ENCODE measurements at places on chromosomes 5 and 9.

DNA sequence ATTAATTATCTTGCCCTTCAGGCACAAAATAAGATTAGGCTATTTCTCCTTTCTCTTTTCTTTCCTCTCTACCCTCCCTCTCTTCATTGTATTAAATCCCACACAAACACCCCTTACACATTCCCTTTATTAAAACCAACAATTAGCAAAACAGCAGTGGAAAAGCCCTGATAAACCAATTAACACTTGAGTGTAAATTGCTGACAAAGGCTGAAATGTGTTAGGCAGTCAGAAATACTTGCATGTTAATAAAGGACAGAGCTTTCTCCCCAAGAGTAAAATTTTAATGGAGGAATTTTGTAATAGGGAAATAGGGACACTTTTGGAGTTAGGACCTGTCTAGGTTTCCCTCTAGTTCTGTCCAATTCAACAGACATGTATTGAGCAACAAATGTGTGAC lies 370.9 kb downstream of the MRPS30 start:
- no peak for ATAC-seq

DNA sequence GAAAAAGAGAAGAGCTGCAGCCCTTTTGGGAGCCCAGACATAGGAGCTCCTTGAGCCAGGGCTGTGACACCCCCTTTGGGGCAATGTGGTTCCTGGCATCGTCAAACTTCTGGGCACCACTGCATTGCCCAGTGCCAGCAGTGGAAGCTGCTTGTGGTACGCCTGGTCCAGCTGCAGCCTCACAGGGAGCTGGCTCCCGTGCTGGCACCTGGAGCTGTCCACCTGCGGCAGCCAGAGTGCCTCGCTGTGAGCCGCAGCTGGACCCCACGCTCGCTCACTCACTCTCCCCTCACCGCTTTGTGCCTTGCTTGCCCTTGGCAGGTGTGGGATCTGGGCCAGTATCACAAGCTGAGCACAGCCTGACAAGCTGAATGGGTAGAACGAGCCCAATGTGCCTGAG lies 1150.8 kb upstream of the CDH6 start:
- no peak for ATAC-seq

DNA sequence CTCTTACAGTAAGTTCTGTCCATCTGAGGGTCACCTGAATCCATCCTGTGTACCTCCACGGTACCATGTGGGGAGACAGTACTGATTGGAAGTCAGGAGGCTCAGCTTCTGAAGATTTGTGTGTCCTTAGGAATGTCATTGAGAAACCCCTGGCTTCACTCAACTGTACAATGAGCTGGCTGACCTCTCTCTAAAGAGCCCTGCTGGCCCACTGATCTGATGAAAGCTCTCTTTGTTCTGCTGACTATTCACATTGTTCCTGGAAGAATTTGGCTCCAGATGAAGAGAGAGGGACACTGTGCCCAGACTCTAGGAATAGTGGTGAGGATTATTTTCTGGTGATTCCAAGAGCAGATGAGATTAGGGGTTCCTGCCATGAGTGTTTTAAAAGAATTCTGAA lies 141.2 kb downstream of the LURAP1L start:
- peak; percentile 60 for ATAC-seq

DNA sequence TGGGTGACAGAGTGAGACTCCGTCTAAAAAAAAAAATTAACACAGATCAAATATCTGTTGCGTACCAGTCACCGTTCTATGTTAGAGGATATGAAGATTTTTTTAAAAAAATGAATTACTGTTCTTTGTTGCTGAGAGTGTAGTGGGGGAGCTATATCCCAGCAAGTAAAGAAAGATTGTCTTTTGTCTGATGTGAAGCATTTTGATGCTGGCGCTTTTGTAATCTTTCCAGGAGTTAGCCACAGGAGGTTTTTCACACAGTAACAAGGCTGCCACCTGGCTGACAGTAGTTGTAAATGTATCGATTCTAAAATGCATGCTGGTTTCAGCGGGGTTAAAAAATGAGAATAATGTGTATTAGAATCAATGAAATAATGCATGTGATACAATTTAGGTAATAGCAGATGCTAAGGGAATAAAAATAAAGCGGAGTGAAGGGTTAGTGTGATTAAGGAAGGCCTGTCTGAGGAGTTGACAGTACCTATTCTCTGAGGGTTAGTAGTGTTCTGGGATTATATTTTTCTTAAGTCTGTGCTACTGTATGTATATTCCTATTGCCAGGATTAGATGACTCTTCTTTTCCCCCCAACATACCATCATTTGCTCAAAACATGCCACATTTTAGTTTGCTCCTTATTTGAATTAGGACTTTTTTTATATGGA lies 3.4 kb downstream of the LMNB1 start:
- ATAC-seq = no peak

- peak; percentile 93 for ATAC-seq
These were observed 369.8 kb downstream of the TMEM232 start for GRCh38 chr5:110356677-110357076.

DNA sequence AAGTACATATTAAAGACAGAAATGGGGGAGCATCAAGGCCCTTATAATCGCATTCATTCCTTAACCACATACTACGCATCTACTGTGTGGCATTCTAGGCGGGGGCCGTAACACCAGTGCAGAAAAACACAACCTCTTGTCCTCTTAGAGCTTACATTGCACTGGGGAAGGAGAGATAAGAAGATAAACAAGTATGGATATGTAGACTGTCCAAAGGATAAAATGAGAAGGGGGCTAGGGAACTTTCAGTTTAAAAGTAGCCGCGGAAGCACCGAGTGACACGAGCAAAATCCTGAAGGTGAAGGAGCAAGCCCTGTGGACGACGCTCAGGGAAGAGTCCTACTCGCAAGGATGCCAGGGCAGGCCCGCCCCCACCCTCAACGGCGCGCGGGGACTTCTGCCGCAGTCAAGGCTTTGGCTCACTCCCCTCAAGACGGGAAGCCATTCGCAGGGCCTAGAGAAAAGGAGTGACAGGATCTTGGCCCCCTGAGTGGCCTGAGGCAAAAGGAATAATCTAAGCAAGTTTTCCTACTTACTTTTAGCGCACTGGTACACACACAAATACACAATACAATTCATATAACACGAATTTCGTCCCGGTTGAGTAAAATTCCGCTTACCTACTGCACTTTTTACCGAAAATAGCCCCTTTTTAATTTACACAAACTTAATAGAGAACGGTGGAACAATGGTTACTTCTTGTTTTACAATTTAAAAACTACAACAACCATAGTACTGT lies 1.3 kb upstream of the NIPBL start:
- ATAC-seq = peak; percentile 43

- ATAC-seq = no peak
These were observed 74.7 kb downstream of the KIF24 start for GRCh38 chr9:34254141-34254913.

GRCh38 chr5:146703899-146704298 lies 174.7 kb downstream of the PPP2R2B start:
- no peak for ATAC-seq

GRCh38 chr9:615756-616155 lies 225.7 kb upstream of the DMRT1 start:
- ATAC-seq = no peak

DNA sequence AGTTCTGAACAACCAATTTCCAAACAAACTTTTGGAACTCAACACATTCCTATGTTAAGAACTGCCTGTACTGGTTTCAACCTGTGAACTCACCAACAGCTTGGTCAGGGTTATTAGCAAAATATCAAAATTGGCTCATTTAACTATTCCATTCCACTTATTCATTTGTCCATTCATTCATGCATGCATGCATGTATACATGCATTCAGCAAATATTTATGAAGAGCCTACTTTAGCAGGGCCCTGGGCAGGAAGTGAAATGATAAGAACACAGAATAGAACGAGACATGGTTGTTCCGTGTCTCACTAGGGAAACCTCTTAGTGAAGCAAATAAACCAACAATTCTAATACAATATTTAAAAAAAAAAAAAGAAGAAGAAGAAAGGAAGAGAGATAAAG lies 107.4 kb downstream of the GLIS3 start:
- ATAC-seq = no peak

DNA sequence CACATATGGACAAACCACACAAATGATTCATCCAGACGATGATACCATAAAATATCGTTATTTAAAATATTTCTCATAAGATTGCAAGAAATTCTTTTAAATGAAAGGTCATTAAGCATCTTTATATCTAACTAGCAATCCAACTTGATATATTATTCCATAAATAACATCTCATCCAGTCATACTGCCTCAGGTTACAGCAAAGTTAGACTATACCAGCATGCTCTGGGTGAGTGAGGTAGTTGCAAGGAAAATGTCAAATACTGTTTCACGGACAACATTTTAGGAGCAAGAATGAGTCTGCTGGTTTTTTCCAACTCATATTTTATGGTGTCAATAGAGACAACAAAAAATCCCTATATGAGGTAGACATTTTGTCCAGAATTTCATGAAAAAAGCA lies 200.9 kb upstream of the TRPM3 start:
- ATAC-seq = no peak

- peak; percentile 62 for ATAC-seq
These were observed 1.6 kb upstream of the ANXA2R start for GRCh38 chr5:43041669-43042175.

GRCh38 chr5:109917966-109918365 lies 228.2 kb downstream of the MAN2A1 start:
- ATAC-seq = no peak

DNA sequence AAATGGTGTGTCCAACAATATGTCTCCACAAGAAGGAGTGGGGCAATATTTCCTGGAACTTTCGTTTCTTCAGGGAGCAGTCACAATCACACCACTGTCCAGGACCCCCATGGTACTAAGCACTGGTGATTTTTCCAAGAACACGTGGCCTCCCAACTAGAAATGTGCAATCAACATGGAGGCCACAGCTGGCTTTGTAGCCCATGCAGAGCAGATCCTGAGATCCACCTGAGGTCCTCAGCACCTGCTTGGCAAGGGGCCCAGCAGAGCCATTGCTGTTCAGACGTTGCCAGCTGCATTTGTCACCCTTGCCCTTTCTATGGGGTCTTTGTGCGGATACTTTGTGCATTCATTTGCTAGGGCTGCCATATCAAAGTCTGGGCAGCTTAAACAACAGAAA lies 334.5 kb upstream of the IRX4 start:
- no peak for ATAC-seq

GRCh38 chr5:53355316-53355715 lies 125.1 kb upstream of the FST start:
- ATAC-seq = no peak

- no peak for ATAC-seq
These were observed 142.6 kb upstream of the GAS1 start for GRCh38 chr9:87089929-87090328.

DNA sequence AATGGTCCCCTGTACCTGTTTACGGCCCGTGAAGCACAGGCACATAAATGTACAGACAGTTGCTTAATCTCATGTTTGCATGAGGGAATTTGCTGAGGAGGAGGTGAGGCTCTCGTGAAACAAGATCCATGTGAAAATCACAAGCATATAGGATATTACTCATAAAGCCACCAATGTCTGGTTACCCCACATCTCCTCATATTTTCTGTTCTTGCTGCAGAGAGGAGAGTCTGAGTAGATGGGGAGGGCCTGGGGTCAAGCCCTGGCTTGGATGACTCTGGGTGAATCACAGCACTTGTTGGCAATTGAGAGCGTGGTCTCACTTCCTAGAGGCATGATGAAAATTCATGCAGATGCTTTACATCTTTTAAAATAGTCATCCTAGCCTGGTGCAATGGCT lies 975 bp downstream of the AGXT2 start:
- ATAC-seq = no peak

DNA sequence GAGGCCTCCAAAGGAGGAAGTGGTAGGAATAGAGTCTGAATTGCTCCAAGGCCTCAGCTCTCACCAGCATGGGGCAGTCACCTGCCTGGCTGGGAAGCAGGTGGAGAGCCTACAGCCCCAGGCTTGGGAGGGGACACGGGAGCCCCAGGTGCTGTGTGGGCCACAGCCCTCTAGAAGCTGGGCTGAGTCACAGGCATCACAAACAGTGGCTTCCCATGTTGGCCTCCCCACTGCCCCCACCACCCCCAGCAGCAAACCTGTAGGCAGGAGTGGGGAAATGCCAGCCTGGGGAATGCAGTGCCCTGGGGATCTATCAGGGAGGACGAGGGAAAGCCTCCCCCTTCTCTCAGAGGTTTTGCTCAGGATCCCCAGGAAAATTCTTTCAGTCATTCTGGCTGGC lies 309.6 kb downstream of the SLIT3 start:
- ATAC-seq = no peak

Measured in motor neuron (in vitro differentiated cells).